ENCODE measurements at places on chromosomes 12 and 14.
A peak's percentile ranks its signal among the peaks of the same experiment; 100 is the strongest.

- no peak for DNase-seq
Observed at GRCh38 chr14:55243813-55244212, 27.4 kb upstream of the FBXO34 start.

- no peak for DNase-seq
Observed at GRCh38 chr14:89781046-89781445, 173.5 kb downstream of the EFCAB11 start.

- peak; percentile 58 for DNase-seq
Observed at GRCh38 chr12:26845057-26845666, 12.2 kb upstream of the ITPR2 start.

DNA sequence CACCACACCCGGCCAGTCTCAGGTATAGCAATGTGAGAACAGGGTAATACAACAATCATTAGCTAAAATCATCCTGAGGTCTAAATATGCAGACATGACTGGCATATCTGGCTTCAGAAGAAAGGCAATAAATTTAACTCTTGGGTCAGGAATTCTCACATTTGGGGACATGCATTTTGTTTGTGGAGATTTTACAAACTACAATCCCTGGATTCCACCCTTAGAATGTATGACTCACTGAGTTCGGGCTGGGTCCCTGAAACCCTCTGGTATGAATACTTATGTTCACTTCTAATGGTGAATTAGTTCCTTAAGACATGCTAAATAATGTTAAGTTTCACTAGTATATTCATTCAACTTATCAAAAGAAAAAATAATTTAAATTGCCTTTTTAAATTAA, 98.9 kb upstream of the HMGA2 start:
- DNase-seq = no peak

DNA sequence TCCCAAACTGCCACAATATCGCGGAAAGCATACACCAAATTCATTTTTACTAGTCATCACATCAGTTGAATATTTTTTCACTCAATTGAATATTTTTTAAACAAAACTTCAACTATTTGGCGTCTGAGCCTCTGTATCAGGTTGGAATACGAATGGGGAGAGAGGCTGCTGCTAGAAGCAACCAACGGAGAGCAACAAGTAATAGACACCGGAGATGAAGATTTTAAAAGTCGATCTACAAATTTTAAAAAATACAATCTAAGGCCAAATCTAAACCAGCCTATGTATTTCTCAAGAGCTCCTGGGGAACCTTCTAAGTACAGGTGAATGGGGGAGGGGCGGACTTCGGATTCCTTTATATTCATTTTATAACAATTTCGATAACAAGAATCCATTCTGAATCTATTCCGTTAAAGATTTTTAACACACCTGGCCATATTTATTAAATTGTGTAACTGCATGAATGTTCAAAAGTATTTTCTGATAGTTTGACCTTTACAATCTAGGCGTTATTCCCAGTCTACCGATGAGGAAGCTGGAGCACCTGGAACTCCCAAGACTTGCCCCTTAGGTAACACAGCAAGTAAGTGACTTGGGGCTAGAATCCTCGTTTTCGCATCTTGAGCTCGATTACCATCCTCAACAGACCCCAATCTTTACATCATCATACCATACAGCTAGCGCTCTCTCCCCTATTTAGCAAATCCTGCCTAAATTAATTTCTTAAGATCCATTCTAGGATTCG, 1.2 kb downstream of the GNPNAT1 start:
- DNase-seq = no peak

GRCh38 chr12:76863837-76864236, 15.0 kb downstream of the CSRP2 start:
- no peak for DNase-seq

All from ovary (tissue), 10 donors.